ENCODE measurements at places on chromosomes 4 and X. TPM values are rescaled to one million over a fixed set of nuclear protein-coding genes. Genes with fewer than 3 reads are reported as not detected.

The ARHGEF38 gene
- not detected for total RNA-seq

The ETDB gene
- not detected for total RNA-seq

DNA sequence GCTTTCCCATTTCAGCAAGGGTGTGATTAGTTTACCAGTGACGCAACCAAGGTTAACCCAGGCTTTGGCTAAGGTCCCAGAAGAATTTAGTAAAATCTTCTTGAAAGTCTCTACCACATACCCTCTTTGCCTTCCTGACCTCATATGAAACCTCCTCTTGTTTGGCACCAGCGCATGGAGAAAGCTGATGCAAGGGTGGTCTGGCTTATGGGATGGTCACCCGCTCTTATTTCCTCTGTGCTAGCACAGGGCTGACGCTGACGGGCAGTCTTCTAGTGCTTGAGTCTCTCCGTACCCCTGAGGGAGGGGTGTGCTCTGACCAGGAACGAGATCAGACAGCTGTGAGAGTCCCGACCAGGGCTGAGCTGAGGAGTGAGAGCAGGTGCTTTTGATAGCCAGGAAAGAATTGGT, 137.6 kb downstream of the TENM3 start:
- DNase-seq: no peak

DNA sequence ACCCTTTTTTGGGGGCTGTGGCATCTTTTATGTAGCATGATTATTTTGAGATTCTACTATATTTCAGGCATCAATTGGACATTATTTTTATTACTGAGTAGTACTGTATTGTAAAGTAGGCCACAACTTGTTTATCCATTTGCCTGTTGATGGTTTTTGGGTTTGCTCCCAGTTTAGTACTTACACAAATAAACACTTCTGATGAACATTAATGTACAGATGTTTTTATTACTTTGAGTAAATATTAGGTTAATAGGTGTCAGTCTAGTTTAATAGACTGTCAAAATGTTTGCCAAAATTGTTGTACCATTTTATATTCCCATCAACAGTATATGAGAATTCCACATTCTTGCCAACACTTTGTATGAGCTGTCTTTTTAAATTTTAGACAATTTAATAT, 214.9 kb upstream of the MAD2L1 start:
- no peak for DNase-seq

DNA sequence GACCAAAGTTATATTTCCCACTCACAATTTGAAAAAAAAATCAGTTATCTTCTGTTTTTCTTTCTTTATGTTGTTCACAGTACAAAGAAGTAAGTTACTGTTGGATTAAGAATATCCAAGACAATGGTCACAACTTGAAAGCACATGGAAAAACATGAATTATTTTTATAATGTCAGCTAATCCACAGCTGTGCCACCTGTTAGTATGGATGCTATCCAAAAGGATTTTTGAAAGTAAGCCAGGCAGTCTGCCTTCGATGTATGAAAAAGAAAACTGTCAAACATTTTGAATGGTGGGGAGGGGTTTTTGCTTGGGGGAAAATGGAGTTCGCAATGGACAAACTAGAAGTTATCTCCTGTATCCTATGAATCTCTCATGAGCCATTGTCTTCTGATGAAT, 6.2 kb downstream of the GPM6A start:
- no peak for DNase-seq

The VCX2 gene
- total RNA-seq: not detected

GRCh38 chr4:53307819-53308780, 57.8 kb downstream of the SCFD2 start:
- peak; percentile 68 for DNase-seq

- no peak for DNase-seq
Observed at GRCh38 chr4:178205826-178206225, 763.6 kb upstream of the AGA start.

DNA sequence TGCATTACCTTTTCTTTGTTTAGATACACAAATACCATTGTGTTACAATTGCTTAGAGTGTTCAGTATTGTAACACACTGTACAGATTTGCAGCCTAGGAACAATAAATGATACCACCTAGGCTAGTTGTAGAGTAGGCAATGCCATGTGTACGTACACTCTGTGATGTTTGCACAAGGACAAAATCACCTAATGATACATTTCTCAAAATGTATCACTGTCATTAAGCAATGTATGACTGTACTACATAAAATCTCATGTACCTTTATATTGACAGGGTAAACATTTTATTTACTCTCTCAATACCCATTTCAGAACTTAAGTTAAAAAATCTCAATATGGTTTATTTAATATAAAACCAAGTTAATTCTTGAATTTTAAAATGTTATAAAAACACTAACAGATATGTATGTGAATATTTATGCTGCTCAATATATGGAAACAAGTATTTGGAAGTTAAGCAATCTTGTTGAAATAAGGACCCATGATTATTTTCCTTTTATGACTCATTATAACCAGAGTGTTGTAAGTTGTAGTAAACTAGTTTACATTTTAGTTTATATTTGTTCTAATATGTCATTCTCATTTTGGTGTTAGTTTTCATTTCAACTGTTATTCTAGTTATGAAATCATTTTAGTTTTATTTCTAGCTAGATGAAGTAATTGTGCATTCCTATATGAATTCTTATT, 409.2 kb downstream of the TLL1 start:
- no peak for DNase-seq

DNA sequence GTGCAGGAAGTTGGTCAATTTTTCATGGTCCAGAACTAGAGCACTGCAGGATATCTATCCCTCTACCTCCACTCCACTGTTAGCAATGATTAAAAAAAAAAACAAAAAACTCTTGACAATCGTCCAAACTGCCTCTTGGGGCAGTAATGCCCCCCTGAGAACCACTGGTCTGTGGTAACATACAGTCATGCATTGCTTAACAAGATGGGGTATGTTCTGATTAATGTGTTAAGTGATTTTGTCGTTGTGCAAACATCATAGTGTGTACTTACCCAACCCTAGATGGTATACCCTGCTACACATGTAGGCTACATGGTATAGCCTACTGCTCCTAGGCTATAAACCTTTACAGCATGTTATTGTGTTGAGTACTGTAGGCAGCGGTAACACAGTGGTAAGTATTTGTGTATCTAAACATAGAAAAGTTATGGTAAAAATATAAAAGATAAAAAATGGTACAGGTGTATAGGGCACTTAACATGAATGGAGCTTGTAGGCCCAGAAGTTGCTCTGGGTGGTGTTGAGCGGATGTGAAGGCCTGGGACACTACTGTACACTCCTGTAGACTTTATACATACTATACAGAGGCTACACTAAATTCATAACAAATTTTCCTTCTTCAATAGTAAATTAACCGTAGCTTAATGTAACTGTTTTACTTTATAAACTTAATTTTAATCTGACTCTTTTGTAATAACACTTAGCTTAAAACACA, 34.1 kb downstream of the ART3 start:
- peak; percentile 26 for DNase-seq

- DNase-seq: no peak
Observed at GRCh38 chrX:150854856-150855255, 43.6 kb downstream of the CD99L2 start.

GRCh38 chr4:182643801-182644682, 273.1 kb downstream of the DCTD start:
- DNase-seq: peak; percentile 59

GRCh38 chr4:158729716-158730559, 6.7 kb upstream of the PPID start:
- DNase-seq: peak; percentile 82

The ARHGAP36 gene
- not detected for total RNA-seq

- DNase-seq: no peak
Observed at GRCh38 chr4:7416745-7417432, 17.8 kb downstream of the PSAPL1 start.

The MPP1 gene
- 22.7 TPM for total RNA-seq

The SMIM31 gene
- not detected for total RNA-seq

The AR gene
- total RNA-seq: 4.8 TPM

DNA sequence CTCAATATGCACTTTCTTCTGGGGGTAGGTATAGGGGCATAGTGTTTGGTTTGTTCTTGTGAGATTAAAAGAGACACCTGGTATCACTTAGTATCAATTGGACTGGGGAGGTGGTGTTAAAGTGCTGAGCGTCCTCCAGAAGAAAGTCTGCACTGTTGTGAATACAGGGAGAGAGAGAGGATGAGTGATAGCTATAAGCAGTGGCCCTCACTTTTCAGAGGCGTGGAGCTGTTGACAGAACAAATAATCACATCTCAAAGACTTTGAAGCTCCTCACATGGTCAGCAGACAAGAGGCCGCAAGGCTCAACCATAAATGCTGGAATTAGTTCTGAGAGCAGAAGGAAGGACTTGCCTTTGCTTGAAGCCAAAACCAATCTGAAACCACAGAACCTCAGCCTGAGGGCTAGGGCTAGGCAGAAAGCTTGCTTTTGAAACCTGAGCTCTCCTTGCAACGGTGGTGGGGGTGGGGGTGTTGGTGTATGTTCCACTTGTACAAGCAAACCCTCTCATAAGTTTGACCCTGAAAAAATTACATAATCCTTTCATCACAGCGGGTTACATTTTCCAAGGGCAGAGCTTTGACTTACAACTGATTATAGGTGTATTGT, 123.2 kb upstream of the SCML1 start:
- DNase-seq: no peak

GRCh38 chrX:54181202-54181953, 1.7 kb downstream of the FAM120C start:
- DNase-seq: peak; percentile 17

- DNase-seq: peak; percentile 6
Observed at GRCh38 chr4:111717921-111718320, 427.3 kb upstream of the FAM241A start.

DNA sequence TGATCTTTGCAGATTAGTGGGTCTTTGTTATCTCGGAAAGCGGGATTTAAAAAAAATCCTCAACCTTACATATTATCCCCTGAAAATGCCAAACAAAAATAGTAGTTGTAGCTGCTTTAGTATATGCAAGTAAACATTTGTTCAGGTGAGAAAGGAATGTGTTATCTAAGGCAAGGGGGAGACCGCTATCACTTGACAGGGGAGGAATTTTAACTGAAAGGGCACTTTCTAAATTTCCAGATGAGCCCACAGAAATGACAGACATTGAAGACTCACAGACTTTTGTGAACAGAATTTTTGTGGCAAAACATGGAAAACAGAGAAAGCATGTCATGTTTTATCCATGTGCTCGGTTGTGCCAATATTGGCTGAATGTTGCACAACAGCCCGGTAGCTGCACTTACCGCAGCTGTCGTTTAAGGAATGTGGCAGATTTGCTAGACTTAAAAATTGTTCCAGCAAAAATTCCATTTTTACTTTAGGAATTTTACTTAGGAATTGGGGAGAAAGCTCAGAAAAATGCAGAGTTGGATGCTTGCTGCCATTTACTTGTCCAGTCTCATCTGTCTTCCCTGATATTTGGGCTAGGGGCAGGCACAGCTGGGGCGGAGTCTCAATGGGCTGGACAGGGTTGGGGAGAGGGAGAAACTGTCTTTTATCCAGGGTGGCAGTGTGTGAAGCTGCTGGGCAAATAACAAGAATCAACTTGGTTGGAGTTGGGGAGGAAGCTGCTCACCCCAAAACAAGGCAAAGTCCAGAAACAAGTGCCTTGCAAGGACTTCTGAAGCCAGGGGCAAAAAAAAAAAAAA, 94.6 kb upstream of the RPS6KA3 start:
- DNase-seq: peak; percentile 65

The HSFX4 gene
- total RNA-seq: not detected

The TRPC5OS gene
- not detected for total RNA-seq

DNA sequence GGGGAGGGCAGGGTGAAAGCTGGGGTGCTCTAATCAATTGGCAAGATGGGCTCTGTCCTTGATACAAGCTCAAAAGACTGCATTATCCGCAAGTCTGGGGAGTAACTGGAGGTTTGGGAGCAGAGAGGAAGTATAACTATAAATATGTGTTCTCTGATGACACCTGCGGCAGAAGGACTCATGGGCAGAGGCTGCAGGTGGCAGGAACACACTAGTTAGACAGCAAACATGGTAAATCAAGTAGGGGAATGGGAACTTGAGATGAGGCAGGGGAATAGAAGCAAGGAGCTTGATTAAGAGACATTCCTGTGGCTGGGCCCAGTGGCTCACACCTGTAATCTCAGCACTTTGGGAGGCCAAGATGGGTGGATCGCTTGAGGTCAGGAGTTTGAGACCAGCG, 30.3 kb downstream of the SH3KBP1 start:
- no peak for DNase-seq

The DIPK2B gene
- total RNA-seq: not detected

DNA sequence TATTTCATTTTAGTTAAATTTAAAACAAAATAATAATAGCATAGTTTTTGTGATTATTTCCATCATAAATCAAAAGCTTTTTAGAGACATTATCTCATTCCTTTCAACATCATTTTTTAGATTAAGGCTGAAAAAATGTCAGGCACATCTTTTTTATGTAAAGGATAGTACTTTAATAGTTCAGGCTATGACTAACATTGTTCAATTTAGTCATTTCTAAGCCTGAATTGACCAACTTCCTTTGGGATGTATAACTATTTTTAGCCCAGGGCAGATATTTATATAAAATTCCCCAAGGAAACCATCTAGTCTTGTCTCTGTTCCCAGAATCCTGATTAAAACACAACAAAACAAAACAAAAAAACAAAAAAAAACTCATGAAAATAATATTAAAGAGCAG, 145.6 kb upstream of the PCDH18 start:
- DNase-seq: peak; percentile 90

The S100P gene
- total RNA-seq: not detected

DNA sequence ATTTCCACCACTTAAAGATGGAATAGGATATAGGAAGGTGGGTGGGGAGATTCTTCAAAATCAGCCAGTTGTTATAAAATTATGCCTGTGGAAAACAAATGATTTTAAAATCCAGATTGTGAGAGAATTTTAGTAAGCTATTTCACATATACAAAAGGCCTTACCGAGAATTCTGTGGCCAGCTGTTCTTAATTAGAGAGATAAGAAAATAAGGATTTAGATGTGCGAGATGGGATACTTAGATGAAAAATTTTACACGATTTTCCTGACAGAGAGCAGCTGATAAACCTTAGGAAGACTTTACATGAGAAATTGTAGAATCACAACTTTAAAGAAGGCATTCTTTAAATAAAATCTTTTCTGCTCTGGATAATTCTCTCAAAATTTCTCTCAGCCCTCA, 94.5 kb upstream of the IQCM start:
- peak; percentile 11 for DNase-seq

The MED12 gene
- total RNA-seq: 32.6 TPM

The NDP gene
- total RNA-seq: 0.13 TPM

GRCh38 chrX:150933945-150934350, 35.5 kb upstream of the CD99L2 start:
- peak; percentile 3 for DNase-seq

DNA sequence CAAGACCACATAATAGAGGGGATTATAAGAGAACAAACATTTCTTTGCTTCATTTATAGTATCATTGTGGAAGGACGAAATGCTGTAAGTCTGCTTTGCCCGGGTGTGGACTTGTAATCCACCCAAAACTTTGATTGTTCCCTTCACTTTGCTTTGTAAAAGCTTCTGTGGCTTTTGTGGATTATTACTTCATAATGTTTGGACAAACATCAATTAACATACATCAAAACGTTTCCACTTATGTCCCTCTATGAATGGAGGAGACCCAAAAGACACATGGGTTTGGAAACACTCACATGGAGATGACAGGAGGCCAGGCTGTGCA, 415.4 kb downstream of the SPRY1 start:
- DNase-seq: no peak
